ENCODE measurements at places on chromosomes 3 and 15.

GRCh38 chr15:57439128-57440027, 63.1 kb downstream of the CGNL1 start:
- DNase-seq: no peak

GRCh38 chr3:55654123-55654760, 167.1 kb upstream of the WNT5A start:
- DNase-seq: no peak

- no peak for DNase-seq
These were observed 3.6 kb upstream of the CHRM5 start for GRCh38 chr15:33964665-33965040.

GRCh38 chr3:115713284-115713683, 90.0 kb downstream of the GAP43 start:
- DNase-seq: no peak

- DNase-seq: no peak
These were observed 225.8 kb upstream of the DPPA4 start for GRCh38 chr3:109563149-109563548.

GRCh38 chr3:119989981-119990655, 104.1 kb downstream of the GSK3B start:
- DNase-seq: no peak

- no peak for DNase-seq
These were observed 69.8 kb downstream of the SSUH2 start for GRCh38 chr3:8574670-8575322.

- DNase-seq: no peak
These were observed 894.5 kb upstream of the ALCAM start for GRCh38 chr3:104472221-104472620.

DNA sequence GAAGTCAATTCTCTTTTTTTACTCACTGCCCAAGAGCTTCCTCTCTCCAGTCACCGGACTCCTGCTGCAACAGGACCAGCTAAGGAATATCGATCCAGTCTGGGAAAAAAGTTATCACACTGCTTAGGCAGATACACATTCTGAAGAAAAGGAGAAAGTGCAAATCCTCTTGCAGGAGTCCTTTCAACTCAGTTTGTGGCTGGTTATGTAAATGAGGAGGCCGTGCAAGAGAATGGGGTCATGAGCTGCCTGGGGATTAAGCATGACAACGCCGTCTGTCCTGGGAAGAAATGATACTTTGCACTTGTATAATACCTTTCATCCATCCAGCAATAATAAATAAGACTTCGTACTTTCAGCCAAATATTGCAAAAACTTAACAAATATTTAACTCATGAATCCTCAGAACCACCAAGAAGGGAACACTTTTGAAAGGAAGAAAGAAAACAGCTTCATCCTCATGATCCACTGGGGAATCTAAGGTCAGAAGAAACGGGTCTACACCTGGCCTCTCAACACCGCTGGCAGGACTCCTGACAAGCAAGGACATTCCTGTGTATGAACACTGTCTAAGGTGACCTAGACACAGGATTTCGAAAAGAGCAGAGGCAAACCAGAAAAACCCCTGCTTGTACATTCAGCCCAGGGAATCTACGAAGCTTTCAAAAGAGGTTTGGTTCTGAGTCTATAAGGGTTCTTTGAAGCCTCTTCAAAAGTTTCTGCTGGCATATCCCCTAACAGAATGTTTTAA, 13.1 kb upstream of the WWTR1 start:
- DNase-seq: no peak

- no peak for DNase-seq
These were observed 231.4 kb upstream of the UMPS start for GRCh38 chr3:124498891-124499290.

DNA sequence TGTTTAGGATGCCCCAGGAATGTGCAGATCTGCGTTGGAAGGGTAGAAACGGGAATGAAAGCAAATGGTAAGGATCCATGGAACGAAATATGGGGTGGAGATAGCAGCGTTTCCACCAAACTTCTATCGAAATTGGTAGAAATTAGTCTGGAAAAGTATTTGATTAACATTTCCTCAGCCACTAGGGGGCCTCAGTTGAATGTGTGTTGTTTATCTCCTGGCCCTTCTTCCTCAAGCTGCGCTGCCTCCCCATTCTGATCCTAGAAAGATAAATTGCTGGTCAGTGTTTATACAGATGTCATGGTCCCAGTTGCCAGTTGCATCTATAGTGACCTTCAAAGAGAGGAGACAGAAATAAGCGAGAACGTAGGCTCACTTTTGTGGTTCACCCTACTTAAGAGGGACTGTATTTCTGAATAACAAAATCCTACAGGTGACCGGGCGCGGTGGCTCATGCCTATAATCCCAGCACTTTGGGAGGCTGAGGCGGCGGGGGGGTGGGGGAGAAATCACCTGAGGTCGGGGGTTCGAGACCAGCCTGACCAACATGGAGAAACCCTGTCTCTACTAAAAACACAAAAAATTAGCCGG, 457.1 kb downstream of the SQOR start:
- DNase-seq: no peak

- no peak for DNase-seq
These were observed 39.6 kb upstream of the TBC1D23 start for GRCh38 chr3:100221159-100221558.

DNA sequence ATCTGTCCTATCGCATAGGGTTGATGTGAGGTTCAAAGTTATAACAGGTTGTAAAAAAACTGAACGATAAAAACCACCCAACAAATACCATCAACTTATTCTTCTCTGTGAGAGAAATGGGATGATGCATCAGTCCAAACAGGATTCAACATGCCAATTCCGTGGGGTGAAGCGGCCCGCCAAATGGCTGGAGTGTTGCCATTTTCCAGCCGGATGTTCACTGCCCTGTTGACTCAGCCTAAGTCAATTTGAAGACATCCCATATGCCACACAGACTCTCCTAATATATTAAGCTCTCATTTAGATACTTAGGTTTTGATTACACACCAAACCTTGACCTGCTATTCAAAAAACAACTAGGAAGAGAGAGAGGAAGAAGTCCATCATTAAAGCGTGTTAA, 311.1 kb downstream of the VPS13C start:
- DNase-seq: no peak

DNA sequence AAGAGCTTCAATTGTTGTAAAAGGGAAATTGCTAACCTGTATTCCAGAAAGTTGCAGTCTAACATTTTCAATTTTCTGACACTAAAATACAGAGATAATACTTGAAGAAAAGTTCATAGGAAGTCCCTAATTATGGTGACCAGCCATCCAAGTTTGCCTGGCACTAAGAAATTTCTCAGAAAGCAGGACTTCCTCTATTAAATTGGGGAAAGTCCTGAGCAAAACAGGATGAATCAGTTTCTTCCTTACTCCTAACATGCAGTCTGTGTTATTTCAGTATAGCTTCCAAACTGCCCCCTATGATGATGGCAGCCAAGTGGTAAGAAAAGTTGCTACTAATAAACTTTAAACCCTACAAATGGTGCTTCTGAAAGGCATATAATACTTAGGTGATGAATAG, 133.5 kb upstream of the SGO1 start:
- no peak for DNase-seq

DNA sequence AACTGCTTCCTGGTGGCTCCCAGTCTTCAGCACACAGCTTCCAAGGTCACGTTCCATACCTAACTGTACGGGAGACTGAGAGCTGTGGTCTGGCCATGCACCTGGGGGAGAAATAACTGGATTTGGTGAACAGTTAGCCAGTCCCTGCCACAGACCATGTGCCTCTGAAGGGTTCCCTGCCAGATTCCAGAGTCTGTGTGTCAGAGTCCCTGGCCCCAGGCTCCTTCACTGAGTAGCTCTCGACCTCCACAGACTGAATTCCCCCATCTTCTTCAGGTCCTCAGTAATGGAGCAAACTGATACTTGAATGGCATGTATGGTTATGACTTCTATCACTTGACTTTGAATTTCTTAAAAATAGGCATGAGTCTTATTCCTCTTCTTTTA, 17.5 kb downstream of the MKRN2OS start:
- DNase-seq: no peak

GRCh38 chr15:22799902-22800301, 13.5 kb downstream of the NIPA1 start:
- DNase-seq: no peak

DNA sequence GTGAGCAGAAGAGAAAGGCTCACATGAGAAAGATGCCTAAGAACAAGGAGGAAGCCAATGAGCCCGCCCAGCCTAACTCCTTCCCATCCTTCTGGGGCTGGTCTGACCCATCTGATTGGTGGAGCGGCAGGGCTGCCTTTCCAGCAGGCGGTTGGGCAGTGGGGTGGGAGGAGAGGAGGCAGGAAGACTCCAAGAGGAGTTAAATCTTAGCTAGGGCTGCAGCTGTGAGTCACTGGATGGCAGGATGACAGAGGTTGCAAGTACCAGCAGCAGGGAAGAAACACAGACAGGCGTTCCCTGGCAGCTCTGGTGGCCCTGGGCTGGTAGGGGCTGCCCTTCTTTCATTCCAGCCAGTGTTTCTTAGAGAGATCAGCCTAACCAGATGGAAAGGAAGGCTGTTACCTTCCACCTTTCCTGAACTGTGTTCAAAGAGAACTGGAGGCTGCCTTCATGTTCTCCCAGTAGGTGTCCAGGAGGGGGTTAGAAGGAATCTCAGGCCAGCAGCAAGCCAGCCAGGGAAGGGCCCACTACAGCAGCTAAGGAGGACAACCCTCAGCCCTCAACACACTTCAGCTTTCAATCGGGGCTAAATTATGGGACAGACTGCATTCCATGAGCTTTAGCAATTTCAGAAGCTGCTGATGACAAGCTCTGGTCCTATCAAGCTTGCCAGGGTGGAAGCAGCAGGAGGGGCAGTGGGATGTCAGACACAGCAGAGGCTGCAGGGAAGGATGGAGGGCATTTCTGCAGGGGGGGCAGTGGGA, 50.3 kb downstream of the CHSY1 start:
- DNase-seq: peak; percentile 75

DNA sequence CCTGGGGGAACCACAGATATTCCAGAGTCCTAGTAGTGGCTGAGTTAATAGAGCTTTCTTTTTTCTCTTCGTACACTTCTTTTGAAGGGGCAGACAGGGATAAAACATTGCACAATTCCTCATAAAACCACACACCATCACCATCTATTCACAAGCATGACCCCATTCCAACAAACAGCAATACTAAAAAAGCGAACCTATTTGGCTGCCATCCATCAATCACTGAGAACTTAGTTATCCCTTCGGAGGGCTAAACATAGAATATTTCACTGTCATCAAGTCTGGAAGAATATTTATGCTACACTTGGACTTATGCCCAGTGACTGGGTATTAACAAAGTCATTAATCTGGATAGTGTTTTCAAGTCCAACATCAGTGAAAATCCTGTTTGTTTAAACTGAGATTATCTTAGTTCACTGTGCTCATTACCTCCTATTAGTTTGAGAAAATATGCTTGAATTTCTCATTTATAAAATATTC, 80.3 kb upstream of the PRTG start:
- DNase-seq: no peak

DNA sequence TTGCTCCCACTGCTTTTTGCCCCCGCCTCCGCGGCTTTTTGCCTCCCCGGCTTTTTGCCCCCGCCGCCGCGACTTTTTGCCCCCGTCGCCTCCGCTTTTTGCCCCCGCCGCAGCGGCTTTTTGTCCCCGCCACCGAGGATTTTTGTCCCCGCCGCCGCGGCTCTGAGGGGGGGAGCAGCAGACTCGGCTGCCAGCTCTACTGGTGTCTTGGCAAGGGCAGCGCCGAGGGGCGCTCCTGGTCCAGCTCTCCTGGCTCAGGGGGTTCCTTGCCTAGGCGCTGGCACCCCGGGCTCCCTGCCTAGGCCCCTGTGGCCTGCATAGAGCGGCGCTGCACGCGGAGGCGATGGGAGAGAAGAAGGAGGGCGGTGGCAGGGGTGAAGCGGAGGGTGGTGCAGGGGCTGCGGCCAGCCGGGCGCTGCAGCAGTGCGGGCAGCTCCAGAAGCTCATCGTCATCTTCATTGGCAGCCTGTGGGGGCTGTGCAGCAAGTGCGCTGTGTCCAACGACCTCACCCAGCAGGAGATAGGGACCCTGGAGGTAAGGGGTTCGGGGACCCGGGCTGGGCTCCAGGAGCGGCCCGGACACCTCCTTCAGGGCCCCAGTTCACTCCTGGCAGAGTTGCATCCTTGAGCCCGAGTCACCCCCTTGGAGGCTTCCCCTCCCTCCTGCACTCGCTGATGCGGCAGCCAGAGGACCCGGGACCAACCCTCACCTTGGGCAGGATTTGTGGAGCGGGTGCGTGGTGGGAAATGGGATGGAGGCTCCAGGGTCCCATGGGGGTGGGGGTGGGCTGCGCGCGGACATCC, 642.4 kb downstream of the GOLGA6L6 start:
- DNase-seq: no peak

GRCh38 chr3:121545049-121545573, 677 bp downstream of the POLQ start:
- DNase-seq: no peak

GRCh38 chr15:31270767-31271166, 55.9 kb upstream of the KLF13 start:
- peak; percentile 67 for DNase-seq
